ENCODE measurements at places on chromosomes 16 and 17.

DNA sequence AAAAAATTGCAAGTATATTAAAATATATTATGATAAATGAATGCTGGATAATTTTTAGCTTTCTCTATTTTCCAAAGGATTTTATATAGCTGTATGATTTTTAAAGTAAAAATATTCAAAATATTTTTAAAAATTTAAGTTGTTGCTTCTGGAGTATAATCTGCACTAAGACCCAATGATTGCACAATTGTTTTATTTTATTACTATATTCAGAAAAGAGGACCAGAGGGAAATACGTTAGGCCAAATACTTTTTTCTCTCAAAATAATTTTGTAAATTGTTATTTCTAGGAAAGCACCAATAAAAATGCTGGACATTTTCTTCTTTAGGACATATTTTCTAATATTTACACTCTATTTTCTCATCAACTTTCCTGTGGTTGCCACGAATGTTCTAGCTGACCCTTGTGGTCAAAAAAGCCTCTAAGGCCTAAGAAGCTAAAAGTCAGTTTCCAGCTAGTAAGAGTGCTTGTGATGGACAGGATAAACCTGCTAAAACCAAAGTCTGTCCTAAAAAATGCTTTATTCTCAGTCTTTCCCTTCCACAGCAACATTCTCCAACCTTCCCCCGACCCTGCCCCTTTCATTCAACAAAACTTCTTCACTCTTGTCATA lies 31.2 kb downstream of the MMD start:
- no peak for DNase-seq

DNA sequence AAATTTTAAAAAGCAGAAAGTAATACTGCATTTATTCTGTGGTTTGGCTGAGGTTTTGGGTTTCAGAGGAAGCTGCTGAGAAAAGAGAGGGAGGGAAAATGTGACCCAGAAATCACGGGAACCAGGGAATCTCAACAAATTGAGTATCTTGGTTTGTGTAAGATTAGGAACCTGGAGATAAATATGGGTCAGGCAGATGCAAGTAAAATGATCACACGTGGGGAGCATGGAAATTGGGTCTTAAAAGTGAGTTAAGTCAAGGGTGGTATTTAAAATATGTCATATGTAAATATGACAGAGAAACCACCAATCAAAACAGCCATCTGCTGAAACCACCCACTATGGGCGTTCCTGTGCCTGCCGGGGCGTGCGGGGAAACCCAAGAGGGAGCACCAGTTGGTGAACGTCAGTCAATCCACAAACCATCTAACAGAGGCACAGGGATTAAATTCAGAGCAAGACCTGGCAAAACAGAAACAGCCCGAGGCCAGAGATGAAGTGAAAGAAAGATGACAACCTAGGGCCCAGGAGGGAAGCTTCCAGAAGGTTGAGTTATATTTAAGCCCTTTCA lies 33.4 kb downstream of the CDH13 start:
- no peak for DNase-seq

GRCh38 chr16:8120001-8120400 lies 470.3 kb downstream of the TMEM114 start:
- DNase-seq, result no peak

GRCh38 chr17:31825961-31826691 lies 32.9 kb downstream of the COPRS start:
- DNase-seq, result no peak

GRCh38 chr17:79840269-79840988 lies 1.2 kb upstream of the CBX4 start:
- DNase-seq, result no peak

DNA sequence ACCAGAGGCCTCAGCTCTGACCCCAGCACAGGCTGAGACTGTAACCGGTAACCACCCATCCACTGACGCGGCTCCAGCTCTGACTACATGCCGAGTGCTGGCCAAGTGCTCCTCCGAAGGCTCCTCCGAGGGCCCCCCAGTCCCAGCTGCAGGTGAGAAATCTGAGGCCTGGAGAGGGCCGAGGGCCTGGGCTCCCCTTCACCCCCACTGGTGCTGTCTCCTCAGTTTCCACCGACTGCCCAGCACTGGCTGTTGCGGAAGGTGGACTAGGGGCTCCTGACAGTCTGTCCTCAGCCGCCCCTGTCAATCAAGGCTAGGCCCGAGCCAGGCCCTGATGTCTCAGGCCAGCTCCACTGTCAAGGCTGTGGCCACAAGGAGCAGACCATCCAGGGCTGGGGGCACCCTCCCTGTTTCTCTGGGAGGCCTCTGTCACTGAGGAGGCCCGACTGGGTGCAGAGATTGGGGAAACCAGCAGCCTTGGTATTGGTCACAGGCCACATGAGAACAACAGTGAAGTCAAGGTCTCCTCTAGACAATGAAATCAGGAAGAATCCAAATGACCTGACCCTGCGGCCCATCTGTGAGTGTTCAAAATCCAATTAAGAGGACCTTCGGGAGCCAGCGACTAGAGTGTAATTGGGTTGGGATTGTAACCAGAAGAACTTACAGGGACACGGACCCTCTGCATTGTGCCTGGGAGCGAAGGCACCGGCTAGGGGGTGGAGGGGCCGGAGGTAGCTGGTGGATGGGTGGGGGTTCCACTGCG lies 5.1 kb downstream of the TMEM235 start:
- no peak for DNase-seq

DNA sequence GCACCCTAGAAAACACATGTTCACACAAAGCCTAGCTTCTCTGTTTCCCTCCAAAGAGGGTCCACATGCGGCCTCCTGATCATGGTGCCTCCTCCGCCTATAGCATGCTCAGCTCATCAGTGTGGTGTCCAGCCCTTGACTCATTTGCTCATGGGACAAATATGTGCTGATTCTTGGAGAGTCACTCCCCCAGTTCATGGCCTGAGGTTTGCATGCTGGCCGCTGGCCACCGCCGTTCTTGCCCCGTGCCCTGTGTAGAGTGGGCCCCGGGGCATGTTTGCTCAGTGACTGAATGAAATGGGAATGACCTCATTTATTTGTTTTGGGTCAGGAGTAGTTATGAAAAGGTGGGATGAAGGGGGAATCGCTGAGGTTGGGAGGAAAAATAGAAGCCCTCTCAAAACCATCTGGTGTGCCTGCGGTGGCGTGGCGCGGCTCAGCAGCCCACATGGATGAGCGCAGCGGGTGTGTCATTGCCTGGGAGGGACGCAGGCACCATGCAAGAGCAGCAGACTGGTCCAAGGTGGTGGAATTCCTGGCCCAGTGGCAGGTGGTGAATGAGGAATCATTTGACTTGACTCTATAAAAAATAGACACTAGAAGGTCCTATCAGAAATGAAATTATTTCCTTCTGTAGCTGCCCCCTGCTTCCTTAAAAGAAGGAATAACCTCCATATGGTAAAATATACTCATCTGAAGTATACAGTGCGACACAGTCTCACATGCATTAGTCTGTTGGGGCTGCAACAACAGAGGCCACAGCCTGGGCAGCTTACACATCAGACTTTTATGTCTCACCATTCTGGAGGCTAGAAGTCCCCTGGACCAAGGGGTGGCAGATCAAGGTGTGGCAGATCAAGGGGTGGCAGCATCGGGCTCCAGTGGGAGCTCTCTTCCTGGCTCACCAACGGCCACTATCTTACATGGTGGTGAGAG lies 31.7 kb downstream of the CRISPLD2 start:
- DNase-seq, result no peak

DNA sequence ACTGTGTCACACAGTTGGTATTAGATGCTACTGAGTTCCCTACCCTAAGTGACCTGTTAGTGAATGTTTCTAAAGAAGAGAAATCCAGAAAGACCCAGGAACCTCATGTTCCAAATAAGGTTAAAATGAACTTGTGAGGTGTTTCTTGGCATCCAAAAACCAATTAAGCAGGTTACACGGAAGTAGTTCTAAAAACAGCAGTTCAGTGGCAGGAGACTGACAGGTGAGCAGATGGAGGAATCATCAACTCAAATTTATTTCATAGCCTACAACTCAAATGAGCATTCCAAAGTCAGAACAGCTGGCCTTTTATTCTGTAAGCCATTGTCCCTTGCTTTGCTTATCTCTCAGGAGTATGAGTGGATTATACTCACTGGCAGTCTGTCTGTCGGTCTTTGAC lies 188.3 kb downstream of the IRX3 start:
- no peak for DNase-seq

All from T follicular helper cell (primary cell).